Right atrium auricular region (tissue), 2 donors: ENCODE measurements at places on chromosomes 11 and 22.

DNA sequence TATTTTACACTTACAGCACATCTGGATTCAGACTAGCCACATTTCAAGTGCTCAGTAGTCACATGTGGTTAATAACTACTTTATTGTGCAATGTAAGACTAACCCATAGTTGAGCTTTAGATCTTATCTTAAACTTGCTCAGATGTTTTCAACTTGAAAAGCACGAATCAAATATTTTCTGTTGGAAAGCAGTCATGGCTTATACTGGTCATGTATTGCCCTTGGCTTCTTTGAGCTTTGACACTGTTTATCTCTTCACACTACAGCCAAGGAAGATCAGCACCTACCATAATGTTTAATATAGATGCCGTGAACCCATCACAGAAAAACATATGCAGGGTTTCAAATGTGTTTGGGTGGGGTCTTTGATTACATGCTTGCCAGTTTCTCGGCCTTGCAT is 4.4 kb downstream of the RBX1 start:
- no peak for DNase-seq

DNA sequence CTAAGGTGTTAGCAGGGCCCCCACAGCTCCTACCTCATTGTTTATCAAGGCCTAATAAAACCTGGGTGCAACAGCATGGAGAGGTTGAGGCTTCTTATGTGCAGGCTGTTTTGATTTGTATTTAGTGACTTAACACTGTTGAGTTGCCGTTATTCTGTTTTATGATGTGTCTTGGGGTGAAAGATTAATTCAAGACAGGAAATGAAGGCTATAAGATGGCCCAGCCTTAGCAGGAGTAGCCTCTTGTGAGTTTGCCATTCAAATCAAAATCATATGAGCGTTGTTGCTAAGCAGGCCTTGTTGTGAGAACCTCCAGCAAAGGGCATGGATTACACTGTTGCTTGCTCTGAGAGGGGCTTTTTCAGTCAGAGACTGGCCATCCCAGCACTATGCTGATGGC is 31.8 kb downstream of the MICAL2 start:
- no peak for DNase-seq

GRCh38 chr11:66337103-66337899 is 1.1 kb upstream of the RIN1 start:
- no peak for DNase-seq

GRCh38 chr11:98099371-98099770 is 921.4 kb upstream of the CNTN5 start:
- DNase-seq = no peak

DNA sequence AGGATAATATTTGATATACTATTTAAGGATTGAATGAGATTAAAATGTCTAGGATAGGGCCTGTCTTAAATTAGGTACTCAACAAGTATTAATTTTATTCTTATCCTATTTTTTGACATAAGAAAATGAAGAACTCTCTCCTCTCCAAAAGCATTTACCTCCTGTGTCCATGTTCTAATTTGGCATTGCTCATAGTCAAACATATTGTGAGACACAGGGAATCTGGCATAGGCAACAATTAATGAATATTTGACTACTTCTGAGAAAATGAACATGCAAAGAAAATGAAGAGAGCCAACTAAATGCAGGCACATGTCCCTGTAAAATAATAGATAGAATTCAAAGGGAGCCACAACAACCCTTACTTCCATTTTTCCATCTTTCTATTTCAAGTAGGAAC is 198.5 kb upstream of the C11orf87 start:
- no peak for DNase-seq

DNA sequence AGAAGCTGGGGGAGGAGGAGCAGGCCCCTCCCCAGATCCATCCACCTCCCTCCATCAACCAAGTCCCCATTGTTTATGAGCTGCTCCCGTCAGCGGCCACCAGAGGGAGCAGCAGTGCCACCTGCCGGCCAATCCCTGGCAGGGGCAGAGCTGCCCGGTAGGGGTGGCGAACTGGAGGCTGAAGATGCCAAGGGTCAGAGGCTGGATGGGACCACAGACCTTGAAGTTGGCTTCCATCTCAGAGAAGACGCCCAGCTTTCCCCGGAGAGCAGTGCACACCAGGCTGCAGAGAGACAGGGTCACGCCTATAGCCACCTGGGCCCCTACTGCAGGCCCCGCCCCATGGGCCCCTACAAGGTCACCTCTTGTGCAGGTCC is 3.6 kb downstream of the FIBP start:
- no peak for DNase-seq

GRCh38 chr11:1853376-1854131 is 670 bp downstream of the LSP1 start:
- no peak for DNase-seq
